ENCODE measurements at places on chromosomes 11 and 22. TPM values are rescaled to one million over a fixed set of nuclear protein-coding genes. Genes with fewer than 3 reads are reported as not detected.

Gene TTC36
- 0.60 TPM for total RNA-seq

DNA sequence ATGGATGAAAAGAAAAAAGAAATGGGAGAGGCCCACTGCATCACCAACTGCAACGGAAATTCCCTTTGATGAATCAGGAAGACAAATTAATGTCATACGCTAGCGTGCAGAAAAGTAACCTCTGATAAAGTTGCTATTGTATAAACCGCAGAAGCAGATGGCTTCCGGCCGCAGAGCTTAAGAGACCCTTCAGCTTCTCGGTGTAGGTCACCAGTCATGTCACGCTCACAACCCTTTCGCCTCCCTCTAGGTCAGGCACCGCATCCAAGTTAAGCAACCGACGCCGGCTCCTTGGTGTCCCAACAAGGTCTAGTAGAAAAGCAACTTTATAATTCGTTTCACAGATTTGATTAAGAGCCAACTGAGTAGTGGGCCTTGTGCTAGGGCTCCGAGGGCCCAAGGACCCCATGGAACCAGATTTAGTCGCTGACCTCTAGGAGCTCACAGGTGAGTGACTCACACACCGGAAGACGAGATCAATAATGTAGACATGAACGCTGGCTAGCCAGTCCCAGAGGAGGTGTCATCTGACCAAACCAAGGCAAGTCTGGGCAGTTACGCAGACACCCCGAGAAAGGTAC, 1.2 kb upstream of the ZFP91 start:
- peak overlapping the region; percentile 99 for H3K27ac ChIP-seq
- no peaks in the 10 kb centered on the region for H3K36me3 ChIP-seq
- no peaks in the 10 kb centered on the region for H3K27me3 ChIP-seq
- H3K4me1 ChIP-seq, result peaks cover 55% of the 10 kb centered on the region

Gene NRGN
- 33.5 TPM for total RNA-seq

Gene CTSW
- total RNA-seq, result not detected

- H3K4me3 ChIP-seq, result no peak overlapping the region
- no peaks in the 10 kb centered on the region for H3K36me3 ChIP-seq
- no peaks in the 10 kb centered on the region for H3K27me3 ChIP-seq
- H3K4me1 ChIP-seq, result peaks cover 39% of the 10 kb centered on the region
- peak overlapping the region; percentile 45 for H3K27ac ChIP-seq
- peak; percentile 96 for DNase-seq
Measured at GRCh38 chr22:26586556-26587325, 3.2 kb downstream of the TPST2 start.
